Kidney tubule cell (primary cell): ENCODE measurements at places on chromosomes 5 and 9.

- no peak for DNase-seq
Measured at GRCh38 chr5:173246511-173246910, 11.5 kb upstream of the NKX2-5 start.

DNA sequence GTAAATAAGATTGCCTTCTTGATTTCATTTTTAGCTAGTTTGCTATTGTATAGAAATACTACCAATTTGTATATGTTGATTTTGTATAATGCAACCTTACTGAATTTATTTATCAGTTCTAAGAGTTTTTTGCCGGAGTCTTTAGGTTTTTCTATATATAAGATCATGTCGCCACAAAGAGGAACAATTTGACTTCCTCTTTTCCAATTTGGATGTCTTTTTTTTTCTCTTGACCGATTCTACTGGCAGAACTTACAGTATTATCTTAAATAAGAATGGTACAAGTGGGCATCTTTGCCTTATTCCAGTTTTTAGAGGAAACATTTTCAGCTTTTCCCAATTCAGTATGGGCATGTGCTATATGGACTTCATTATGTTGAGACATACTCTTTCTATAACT lies 624.7 kb upstream of the ACO1 start:
- no peak for DNase-seq

- DNase-seq, result peak; percentile 14
Measured at GRCh38 chr5:164000819-164001218, 495.4 kb downstream of the MAT2B start.

GRCh38 chr5:153775923-153776322 lies 262.8 kb downstream of the FAM114A2 start:
- DNase-seq, result no peak

DNA sequence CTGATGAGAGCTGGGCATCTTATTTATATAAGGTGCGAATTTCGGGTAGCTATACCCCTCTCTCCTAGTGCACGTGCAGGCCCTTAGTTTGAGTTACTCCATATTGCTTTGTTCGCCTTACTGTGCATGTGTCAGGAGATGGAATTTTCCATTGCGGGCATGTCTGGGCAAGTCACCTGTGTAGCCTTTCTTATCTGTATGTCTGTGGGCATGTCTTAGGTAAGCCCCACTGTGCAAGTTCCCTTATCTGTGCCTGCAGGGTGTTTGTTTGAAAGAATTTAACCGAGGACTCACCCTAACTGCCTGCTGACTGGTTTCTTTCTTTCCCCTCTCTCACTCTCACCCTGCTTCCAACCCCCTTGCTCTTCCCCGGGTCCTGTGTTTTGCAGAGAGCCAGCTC lies 140.7 kb upstream of the RANBP3L start:
- peak; percentile 12 for DNase-seq

GRCh38 chr5:125281667-125282066 lies 535.2 kb upstream of the ZNF608 start:
- no peak for DNase-seq

GRCh38 chr5:66644111-66644510 lies 47.9 kb downstream of the MAST4 start:
- no peak for DNase-seq

DNA sequence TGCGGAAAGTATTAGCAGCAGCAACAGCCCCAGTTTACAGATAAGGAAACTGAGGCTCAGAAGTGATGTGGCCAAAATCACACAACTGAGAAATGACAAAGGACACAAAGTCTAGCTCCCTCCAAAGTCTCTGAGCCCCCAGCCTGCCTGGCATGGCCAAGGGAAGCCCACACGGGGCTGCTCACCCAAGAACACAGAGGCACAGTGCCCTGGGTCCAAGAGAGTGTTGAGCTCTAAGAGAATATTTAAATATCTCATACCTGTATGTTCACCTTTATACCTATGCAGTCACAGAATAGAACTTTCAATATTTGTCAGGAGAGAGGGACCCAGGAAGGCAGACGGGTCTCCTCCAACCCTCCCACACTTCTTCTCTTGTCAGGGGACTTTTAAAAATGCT lies 16.6 kb downstream of the VAV2 start:
- DNase-seq, result no peak

GRCh38 chr5:129243039-129243438 lies 148.5 kb downstream of the ISOC1 start:
- no peak for DNase-seq

DNA sequence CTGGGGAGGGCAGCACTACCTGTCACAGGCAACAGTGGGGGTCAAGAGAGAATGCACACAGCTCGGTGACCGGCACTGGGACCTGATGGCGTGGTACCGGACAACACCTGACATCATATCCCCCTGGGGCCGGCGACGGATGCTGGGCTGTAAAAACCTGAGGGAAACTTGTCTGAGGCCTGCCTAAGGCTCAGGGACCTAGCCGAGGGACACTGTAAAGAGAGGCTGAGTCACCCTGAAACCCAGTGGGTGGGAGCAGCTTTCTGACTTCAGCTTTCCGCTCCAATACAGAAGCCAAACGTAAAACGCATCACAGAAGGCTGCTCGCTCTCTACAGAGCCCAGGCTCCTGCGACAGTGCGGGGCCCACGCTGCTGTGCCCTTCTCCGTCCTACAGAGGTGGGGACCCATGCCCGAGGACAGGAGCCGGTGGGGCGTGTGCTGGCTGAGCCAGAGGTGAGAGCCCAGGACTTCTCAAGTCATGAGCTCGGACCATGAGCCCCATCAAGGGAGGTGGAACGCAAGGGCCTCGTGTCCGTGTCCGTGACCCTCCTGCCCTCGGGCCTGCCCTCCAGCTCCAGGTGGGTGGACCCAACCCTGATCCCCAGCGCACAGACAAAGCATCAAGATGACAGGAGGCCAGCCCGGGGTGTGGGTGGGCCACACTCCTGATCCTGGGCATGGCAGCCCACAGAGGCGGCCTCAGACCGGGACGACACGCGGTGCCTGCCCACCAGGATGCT lies 5.3 kb downstream of the RALGDS start:
- DNase-seq, result no peak

GRCh38 chr5:136011414-136012001 lies 17.3 kb upstream of the TGFBI start:
- DNase-seq, result peak; percentile 85

DNA sequence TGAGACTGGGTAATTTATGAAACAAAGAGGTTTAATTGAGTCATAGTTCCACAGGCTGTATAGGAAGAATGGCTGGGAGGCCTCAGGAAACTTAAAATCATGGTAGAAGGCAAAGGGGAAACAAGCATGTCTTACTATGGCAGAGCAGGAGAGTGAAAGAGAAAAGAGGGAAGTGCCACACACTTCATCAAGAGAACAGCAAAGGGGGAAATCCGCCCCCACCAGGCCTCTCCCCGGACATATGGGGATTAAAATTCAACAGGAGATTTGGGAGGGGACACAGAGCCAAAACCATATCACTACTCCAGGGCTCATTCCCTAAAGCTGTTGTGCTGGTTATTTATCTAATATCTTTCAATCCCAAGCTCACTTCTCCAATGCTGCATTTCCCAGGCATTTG lies 50.2 kb upstream of the NR3C1 start:
- DNase-seq, result no peak

GRCh38 chr5:123460296-123460729 lies 37.1 kb upstream of the CEP120 start:
- DNase-seq, result peak; percentile 86

GRCh38 chr5:56155992-56156584 lies 77.0 kb downstream of the ANKRD55 start:
- DNase-seq, result no peak

DNA sequence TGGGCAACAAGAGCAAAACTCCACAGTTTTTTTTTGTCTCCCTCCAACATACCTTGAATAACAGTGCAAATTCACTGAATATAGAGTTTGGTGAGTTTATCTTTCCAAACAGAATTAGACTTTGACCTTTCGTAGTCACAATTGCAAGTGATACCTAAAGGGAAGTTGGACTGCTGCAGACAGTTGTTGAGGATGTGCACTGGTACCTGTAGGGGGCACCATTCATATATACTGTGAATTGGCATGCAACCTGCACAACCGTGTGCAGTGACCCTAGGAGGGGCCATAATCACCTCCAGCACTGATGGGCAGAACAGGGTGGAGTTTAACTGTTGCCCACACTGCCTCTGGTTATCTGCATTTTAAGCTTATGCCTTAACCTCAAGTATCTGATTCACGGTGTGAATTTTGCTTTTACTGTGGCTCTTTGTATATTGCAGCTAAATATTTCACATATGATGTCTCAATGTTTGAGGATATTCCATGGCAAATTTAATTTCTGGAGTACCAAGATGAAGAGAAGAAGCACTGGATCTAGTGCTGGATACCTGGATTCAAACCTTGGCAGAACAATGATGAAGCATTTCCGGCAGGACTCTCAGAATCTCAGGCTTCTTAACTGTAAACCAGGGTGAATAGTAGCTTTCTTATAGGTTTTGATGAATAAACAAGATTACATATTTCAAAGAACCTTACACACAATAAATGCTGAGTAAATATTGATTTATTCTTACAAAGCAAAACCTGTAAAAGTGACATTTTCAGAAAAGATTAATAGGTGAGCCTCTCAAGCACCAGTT lies 144.3 kb downstream of the ACTBL2 start:
- DNase-seq, result peak; percentile 63

GRCh38 chr9:32579706-32580331 lies 6.9 kb upstream of the NDUFB6 start:
- DNase-seq, result peak; percentile 58

GRCh38 chr9:91995000-91995655 lies 45.1 kb upstream of the ROR2 start:
- DNase-seq, result no peak

DNA sequence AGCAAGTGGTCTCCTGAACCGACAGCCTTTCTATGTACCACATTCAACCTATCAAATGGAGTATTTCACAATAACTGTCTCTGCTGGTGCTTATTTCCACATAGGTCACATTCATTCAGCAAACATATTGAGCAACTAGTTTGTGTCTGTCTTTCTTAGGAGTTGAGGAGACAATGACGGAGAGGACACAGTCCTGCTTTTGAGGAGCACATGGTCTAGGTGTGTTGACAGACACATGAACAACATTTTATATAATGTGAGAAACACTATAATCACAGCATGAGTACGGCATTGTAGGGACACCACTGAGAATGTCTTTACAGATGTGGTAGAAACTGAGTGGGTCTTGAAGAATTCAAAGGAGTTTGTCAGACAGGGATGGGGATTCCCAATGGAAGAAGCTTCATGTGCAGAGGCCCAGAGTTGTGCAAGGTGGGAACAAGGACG lies 28.5 kb downstream of the NFIL3 start:
- no peak for DNase-seq

GRCh38 chr5:59285300-59286016 lies 608.1 kb downstream of the PDE4D start:
- DNase-seq, result no peak

DNA sequence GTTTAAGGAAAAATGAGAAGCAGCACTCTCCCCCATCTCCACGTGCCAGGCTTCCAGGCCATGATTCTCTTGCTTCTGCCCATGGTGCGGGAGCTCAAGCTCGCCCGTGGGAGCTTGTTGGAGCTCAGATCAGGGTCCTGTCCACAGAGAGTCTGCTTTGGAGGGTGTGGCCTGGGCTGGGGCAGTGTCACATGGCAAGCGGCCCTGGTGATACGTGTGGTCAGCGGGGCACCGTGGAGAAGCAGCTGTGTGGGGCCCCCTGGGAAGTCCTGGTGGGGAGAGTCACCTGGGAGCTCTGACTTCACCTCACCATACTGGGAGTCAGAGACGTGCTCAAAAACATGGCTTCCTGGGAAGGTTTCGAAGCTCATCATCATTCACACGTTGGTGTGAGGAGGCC lies 275.3 kb downstream of the GADD45G start:
- DNase-seq, result no peak

DNA sequence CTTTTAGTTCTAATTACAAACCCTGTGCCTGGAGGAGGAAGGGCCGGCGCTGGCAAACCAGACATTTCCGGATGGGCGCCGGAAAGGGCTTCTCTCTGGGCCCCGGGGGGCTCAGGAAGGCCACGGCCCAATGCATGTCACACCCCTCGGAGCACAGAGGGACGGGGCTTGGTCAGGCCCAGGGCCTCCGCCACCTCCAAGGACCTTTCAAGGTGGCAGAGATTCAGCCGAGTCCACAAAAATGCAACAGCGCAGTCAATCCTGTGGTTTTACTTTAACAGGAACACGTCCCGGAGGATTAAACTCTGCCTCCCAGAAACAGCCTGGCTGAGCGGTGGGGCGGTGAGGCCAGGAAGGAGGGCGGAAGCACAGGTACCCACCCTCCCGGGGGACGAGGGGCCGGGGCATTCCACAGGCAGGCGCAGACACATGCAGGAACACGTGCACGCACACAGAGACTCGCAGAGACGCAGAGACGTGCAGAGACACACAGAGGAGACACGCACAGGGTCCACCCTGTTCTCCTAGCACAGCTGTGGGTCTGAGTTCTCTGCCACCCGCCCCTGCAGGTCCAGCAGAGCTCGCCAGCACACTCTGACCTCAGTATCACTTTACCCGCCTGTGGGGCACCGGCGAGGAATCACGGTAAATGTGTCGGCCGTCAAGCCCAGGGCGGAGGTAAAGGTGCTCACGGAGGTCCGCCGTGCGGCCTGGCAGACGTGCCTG lies 23.0 kb downstream of the SLC9A3 start:
- DNase-seq, result peak; percentile 38

DNA sequence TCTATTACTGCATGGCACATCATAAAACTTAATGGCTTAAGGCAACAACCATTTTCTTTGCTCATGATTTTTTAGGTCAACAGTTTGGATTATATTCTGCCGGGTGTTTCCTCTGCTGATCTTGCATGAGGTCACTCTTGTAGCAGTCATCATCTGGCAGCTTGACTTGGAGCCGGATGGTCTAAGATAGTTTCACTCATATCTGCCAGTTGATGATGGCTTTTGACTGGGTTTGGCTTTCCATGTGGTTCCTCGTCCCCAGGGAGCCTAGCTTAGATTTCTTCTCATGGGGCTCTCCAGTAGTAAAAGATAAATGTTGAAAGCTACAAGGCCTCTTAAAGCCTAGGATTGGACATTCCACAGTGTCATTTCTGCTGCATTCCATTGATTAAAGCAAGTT lies 27.4 kb downstream of the LNPEP start:
- peak; percentile 69 for DNase-seq

- no peak for DNase-seq
Measured at GRCh38 chr5:94103514-94104245, 362.3 kb upstream of the POU5F2 start.

DNA sequence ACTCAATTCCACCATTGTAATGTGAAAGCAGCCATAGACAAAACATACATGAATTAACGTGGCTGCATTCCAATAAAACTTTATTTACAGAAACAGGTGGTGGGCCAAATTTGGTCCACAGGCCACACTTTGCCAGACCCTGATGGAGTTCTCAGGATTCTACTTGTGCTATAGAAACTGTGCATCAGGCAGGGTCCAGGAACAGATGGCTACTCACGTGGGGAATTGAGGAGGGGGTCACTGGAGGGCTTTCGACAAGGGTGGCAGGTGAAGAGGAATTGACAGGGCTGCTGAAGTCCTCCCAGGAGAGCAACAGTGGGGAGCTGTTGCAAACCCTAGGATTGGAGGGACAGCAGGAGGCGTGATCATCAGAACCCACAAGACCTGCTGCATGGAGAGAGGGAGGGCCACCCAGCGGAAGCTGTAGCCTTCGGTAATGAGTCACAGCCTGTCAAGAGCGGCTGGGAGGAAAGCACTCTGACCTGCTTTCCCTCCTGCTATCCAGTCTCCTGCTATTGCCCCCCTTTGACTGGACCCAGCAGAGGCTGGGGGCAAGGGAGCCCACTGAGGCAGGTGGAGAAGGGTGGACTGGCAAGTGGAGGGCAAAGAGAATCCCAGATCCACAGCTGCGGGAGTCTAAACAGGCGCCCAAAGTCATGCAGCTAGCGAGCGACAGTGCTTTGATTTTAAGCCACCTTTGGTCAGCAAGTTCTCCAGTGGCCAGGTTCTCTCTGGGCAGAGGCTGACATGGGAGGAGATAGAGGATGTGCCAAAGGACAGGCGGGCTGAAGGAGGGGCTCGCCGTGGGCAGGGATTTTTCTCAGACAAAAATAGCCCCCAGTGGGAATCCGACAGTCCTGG lies 138.3 kb upstream of the SMIM23 start:
- DNase-seq, result peak; percentile 35
